ENCODE measurements at places on chromosomes 11 and 22.

DNA sequence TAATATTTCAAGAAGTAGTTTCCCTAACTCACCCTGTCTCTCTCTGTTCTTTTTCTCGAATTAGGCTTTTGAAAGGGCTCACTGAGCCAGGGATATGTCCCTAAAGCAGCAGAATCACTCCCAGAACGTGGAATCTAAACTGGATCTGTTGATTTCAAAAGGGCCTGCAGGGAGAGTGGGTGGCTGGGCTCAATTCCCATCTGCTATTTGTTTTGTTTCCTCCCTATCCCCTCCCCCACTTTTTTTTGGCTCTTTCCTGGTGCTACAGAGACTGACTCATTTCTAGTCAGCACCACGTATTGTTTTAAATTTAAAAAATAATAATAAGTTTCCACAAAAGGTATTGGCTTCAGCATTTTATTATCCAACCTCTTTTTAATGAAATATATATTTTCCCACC is 961.5 kb downstream of the FAM181B start:
- DNase-seq = no peak

DNA sequence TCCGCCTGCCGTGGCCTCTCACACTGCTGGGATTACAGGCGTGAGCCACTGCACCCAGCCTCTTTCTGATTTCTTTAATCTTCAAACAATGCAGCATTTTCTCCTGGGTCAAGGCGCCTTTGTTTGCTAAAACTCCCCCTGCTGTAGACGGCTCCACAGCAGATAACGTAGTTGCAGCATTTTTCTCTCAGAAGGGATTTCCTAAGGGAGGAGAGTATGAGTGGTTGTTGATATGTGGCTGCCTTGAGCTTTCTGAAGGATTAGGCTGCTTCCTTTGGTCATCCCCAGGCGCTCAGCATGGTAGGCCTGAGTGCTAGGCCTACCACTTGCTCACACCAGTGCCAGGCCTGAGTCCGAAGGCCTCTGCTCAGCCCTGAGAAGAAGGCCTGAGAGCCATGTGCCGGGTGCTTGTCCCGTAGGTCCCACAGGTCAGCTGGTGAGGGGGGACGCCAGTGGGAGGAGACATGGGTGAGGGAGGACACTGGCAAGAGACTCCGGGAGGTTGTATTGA is 18.1 kb downstream of the SMARCB1 start:
- no peak for DNase-seq

DNA sequence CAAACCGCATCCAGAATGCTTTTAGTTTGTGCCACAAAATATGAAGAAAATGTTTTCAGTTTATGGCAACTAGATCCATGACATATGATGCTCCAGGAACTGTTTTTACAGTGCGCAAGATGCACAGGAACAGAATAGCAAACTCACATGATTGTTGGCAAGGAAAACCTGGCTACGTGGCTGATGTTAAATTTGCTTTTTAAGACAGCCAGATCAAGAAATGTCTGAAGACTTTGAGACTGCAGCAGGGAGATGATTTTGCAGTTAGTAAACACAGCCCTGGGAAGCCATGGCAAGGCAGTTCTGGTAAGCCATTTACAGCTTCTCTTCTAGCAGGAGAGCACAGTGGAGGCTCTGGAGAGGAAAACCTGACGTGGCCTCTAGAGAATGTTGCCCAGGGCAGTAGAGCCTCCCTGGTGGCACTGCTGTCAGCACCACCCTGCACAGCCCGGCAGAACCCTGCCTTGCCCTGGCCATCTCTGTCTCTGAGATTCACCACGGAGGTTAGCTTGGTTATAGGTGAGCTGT is 69.8 kb upstream of the TNRC6B start:
- DNase-seq = no peak

DNA sequence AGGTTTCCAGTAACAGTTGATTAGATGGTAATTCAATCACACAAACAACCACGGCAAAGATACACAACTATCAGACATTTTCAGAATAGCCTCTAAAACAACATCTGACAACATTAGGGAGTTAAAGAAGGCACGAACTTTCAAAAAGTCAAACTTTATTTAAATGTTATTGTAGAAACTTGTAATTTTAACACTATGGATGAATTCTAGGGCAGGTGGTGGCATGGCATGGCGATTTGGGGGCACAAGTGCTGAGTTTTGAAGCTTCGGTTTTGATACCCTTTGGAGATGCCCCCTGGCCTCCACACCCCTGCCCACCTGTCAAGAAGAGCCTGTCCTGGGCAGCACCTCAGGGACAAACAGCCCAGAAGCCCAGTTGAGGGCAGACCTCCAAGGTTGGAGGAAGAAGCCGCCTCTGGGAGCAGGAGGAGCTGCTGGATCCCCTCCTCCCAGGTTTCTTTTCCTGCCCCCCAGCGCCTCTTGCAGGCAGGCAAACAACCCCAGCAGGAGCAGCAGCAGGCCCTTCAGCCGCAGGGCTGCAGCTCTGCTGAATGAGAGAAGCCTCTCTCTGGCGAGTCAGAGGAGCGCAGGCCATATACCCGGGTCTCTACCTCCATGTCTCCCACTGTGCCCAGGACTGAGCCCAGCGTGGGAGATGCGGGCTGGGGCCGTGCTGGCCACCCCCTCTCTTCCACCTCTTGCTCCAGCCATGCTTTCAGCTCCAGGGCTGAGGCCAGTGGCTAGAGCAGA is 102.1 kb upstream of the IGLL5 start:
- DNase-seq = no peak

DNA sequence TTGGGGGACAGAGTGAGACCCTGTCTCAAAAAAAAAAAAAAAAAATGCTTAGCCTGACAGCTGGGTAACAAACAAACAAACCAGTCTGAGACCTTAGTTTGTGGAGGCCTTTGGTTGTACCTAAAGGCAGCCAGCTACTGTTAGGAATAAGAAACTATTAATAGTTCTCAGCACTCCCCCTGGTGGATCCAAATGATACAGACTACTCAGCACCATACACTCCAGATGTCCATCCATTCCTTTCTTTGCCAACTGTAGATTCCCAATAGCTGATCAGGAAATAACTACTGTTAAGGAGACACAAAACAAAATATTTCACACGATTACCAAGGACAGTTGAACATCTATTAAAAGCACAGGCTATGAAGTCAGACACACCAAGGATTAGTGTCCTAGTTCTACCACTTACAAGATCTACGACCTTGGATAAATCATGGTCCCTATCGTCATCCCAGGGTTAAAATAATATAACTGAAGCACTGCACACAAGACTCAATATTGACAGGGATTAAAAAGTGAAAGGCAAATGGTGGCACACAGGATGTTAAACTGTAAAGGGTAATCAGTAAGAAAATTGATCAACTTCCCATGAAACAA is 17.2 kb downstream of the CLDN25 start:
- no peak for DNase-seq

GRCh38 chr22:31520051-31520450 is 23.7 kb downstream of the SFI1 start:
- no peak for DNase-seq

GRCh38 chr11:70129051-70129592 is 51.0 kb downstream of the ANO1 start:
- DNase-seq = no peak

- no peak for DNase-seq
Measured at GRCh38 chr22:48546653-48547424, 1280.8 kb downstream of the BRD1 start.

DNA sequence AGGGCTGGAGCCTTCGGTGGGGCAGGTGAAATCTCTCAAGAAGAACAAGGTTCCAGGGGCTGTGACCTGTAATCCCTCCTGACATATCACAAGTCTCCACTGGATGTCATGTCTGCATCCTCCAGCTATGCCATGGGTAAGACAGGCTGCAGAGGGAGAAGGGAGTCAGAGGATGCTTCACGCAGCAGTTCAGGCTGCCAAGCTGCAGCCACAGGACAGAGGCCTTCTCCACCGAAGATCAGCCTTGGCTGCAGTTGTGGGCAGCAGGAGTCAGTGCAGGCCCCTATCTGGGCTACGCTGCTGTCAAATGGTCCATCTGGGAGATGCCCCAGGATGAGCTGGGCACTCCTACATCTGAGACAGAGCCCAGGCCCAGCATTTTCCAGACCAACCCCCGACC is 25.0 kb downstream of the DKK3 start:
- no peak for DNase-seq

DNA sequence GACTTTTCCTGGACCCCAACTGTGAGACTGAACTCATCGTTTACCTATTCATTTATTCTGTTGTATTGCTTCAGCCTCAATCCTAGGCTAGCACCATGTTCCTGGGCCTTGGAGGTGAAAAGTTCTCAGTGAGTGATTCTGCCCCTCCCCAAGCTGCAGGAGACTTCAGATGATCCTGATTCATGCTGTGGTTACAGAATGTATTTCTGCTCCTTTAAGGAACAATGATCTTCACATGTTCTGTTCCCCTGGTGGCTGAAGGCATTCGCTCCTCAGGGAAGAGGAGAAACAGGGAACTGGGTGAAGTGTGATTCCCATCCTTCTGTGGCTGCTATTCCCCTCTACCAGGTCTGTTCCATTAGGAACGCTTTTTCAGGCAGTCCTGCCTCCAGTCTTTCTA is 2.4 kb downstream of the OR52E1 start:
- DNase-seq = no peak

GRCh38 chr22:20904980-20905355 is 12.2 kb upstream of the CRKL start:
- DNase-seq = no peak

DNA sequence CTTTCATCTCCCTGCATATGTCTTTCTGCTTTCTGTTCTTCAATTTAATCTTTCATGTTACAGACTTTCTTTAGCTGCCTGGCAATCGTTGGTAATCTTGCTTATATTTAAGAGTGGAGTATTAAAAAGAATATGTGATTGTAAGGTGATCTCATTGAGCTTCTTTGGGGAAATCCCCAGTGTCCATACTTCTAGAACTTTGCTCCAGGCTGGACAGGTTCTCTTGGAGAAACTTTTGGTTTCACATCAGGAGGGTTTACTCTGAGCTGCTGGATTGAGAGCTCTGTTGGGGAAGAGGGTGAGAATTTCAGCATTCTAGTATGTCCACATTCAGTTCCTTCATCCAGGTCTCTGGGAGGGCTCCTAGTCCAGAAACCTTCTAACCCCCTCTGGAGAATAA is 16.1 kb downstream of the LRRC75B start:
- DNase-seq = no peak

GRCh38 chr22:25368271-25368670 is 148.8 kb downstream of the CRYBB2 start:
- no peak for DNase-seq

DNA sequence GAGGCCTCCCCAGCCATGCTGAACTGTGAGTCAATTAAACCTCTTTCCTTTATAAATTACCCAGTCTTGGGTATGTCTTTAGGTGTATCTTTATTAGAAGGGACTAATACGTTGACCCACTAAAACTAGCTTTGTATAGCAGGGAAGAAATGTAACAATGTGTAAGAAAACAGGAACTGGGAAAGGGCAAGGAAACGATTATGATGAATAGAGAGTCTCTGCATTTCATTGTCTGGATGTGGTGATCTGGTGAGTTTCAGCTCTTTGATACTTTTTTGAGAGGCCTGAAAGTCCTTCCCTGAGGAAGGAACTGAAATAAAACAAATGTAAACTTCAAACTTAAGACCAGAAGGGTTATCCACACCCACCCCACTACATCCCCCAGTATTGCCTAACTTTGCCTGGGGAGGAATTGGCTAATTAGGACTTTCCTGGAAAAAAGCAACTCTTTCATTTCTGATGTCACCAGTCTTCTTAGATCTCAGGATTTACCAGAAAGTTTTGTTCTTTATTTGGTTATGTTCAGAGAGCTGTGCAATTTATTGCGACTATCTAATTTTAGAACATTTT is 119.0 kb downstream of the LDLRAD3 start:
- no peak for DNase-seq

DNA sequence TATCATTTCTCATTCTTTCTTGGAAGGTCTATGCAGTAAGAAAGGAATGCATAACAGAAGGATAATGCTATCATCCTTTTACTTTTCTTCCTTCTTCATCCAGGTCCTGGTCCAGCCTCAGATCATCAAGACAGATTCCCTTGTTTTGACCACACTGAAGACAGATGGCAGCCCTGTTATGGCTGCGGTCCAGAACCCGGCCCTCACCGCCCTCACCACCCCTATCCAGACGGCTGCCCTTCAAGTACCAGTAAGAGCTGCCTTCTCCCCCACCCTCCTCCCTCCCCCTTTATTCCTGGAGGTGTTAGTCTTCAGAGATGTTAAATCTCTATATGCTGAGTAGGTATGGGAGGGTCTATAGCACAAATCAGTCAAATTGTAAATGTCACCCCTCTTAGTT is 37.9 kb downstream of the SREBF2 start:
- no peak for DNase-seq

DNA sequence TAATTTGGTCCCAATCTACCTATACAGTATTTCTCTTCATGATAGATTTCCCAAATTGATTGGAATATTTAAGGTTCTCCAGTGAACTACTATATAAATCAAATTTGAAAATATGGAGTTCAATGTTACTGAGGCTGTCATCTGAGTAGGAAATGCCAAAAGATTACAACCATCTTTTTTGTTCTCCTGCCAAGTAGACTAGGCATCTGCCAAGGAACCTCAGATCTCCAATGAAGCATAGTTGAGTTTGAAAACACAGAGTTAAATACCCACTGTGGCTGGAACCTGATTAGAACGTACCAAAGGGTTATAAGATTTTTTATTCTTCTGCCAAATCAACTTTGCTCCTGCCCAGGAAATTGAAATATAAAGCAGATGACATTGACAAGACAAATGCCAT is 330.9 kb downstream of the CNTN5 start:
- no peak for DNase-seq

DNA sequence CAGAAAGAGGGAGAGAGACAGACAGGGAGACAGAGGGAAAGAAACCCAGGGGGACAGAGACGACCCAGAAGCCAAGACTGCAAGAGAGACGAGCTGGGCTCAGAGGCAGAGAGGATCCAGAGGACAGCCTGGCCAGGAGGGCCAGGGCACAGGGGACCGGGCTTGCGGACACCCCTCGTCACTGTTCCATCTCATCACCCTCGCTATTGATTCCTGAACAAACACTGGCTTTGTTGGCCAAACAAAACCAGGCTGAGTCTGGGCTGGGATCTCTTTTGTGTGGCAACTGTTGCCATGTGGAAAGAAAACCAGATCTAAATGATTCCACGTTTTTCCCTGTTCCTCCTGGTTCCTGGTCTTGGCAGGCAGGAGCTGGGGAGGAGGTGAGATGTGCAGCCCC is 339.4 kb downstream of the MN1 start:
- DNase-seq = no peak

DNA sequence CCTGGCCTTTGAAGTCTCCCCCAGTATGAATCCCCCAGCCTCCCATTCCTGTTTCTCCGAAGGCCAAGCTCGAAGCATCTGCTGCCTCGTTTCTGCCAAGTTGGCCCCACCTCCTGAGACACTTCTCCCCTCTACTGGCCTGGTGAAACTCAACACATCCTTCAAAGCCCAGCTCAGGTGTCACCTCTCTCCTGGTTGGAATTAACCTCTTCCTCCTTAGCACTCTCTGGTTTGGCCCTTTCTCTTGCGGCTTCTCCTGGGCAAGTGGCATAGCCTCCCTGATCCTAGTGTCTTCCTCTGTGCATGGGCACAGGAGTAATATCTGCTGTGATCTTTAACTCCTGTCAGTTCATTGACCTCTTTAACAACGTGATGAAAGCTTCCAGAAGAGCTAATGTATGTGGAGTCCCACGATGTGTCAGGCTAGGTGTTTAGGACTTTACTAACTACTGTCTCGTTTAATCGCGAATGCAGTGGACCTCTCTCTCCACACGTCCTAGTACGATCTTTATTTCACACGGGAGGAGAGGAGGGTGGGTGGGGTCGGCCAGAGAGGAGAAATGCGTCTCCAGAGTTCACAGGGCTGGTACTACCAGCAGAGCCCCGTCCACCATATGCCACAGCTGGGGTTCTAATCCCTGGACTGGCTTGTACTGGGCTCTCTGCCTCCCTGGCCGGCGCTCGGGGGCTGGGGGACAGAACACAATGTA is 826 bp upstream of the PTPRJ start:
- DNase-seq = no peak

All from CD4-positive, alpha-beta T cell treated with Interleukin-15 for 1 hour (primary cell).